CD8-positive, alpha-beta memory T cell (primary cell): ENCODE measurements at places on chromosomes 6 and 20.

DNA sequence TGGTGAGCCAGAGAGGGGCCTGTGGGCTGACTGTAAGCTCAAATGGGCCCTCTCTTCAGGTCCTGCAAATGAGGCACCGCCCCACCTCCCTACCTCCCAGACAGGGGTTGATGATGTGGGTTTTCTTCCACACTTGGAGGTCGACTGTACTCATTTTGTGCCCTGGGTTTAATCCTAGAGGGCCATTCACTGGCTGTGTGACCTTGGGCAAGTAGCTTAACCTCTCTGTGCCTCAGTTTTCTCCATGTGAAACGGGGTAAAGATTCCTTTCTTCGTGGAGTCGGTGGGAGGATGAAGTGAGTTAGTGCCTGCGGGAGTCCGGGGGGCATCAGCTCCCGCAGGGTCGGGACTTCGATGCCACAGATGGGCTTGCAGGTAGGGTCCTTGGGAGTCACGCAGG is 23.9 kb downstream of the ZBP1 start:
- no peak for DNase-seq

- DNase-seq = no peak
These were observed 850.5 kb upstream of the GJE1 start for GRCh38 chr6:141282263-141282662.

DNA sequence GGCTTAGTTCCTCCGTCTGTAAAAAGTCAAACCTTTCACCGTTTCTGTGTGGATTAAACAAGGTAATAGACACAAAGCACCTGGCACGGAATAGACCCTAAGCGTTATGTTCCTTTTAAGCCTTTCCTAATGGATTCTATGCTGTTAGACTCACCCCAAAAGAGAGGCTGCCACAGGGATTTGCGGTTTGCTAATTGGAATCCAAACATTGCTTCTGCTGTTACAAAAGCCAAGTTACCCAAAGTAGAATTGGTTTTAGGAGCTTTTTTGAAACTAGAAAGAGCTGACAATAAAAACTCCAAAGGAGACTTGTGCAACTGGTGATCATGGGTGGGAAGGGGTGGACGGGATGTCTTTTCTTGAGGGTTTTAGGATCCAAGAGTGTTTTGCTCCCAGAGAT is 178.0 kb downstream of the BMP7 start:
- DNase-seq = no peak

DNA sequence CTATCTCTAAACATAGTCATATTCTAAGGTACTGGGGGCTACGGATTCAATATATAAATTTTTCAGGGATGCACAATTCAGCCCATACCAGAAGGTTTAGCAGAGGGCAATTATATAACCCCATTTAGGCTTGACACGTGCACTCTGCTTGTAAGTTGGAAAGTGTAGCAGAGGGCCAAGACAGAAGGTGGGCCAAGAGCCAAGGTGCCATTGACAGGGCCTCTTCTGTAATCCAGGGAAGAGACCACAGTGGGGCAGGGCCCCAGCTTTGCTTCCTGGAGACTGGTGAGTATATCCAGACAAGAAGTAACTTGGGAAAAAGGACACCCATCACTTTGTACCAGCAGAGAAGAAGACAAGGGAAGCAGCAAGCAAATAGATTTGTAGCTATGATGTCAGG is 672.4 kb upstream of the MARCKS start:
- no peak for DNase-seq

GRCh38 chr6:3793545-3793944 is 42.0 kb upstream of the PXDC1 start:
- no peak for DNase-seq
